Renal cortical epithelial cell (primary cell): ENCODE measurements at places on chromosomes 1 and 21. TPM values are rescaled to one million over a fixed set of nuclear protein-coding genes. Genes with fewer than 3 reads are reported as not detected.

NGF gene
- 4.9 TPM in 1 of 2 replicates, not detected in the other for total RNA-seq

OLIG2 gene
- not detected in 2 replicates for total RNA-seq

KMO gene
- total RNA-seq = 2.8 and 11.3 TPM in 2 replicates

OR2L2 gene
- total RNA-seq = not detected in 2 replicates

CHIT1 gene
- under 0.01 TPM in 1 of 2 replicates, not detected in the other for total RNA-seq

IL19 gene
- total RNA-seq = not detected in 2 replicates

NSUN4 gene
- total RNA-seq = 21.7 and 27.4 TPM in 2 replicates

CFHR1 gene
- total RNA-seq = not detected in 2 replicates

INKA2 gene
- total RNA-seq = 1.0 and 4.7 TPM in 2 replicates

PRR9 gene
- total RNA-seq = not detected in 2 replicates

RIIAD1 gene
- total RNA-seq = not detected in 2 replicates

CLCNKB gene
- total RNA-seq = 0.35 and 0.60 TPM in 2 replicates

EEIG2 gene
- total RNA-seq = 4.0 and 6.2 TPM in 2 replicates

NUDT4B gene
- total RNA-seq = 7.6 and 11.6 TPM in 2 replicates

RBP7 gene
- total RNA-seq = 0.25 and 9.7 TPM in 2 replicates

S100A16 gene
- total RNA-seq = 406 and 1,037 TPM in 2 replicates

PPIAL4G gene
- total RNA-seq = not detected in 2 replicates

AKT3 gene
- 32.3 and 53.2 TPM in 2 replicates for total RNA-seq

KCNN3 gene
- total RNA-seq = under 0.01 TPM in 1 of 2 replicates, not detected in the other

AMIGO1 gene
- total RNA-seq = 1.2 and 4.1 TPM in 2 replicates

FNBP1L gene
- 61.0 and 122 TPM in 2 replicates for total RNA-seq

MROH7 gene
- total RNA-seq = not detected in 2 replicates

ASTN1 gene
- total RNA-seq = under 0.01 and 0.05 TPM in 2 replicates

OR2M3 gene
- not detected in 2 replicates for total RNA-seq

S1PR1 gene
- 6.8 and 8.2 TPM in 2 replicates for total RNA-seq

CCDC17 gene
- total RNA-seq = 0.52 and 1.1 TPM in 2 replicates

RSPH1 gene
- total RNA-seq = 1.0 and 3.6 TPM in 2 replicates

GBP5 gene
- total RNA-seq = 0.05 and 0.17 TPM in 2 replicates

FCRL1 gene
- not detected in 2 replicates for total RNA-seq

IL12RB2 gene
- 0.10 and 1.7 TPM in 2 replicates for total RNA-seq

LCE1C gene
- not detected in 2 replicates for total RNA-seq

TLR5 gene
- total RNA-seq = 0.17 and 9.1 TPM in 2 replicates

HS2ST1 gene
- 14.6 and 27.7 TPM in 2 replicates for total RNA-seq

GOLPH3L gene
- 13.4 and 28.2 TPM in 2 replicates for total RNA-seq

FAM177B gene
- total RNA-seq = not detected in 2 replicates

C4BPA gene
- 0.05 TPM in 1 of 2 replicates, not detected in the other for total RNA-seq

ELAVL4 gene
- total RNA-seq = not detected in 2 replicates

RGL1 gene
- total RNA-seq = 3.1 and 5.9 TPM in 2 replicates

AGBL4 gene
- total RNA-seq = 0.45 TPM in 1 of 2 replicates, not detected in the other

RGS21 gene
- total RNA-seq = not detected in 2 replicates

RGS1 gene
- total RNA-seq = not detected in 2 replicates

HSD3B2 gene
- not detected in 2 replicates for total RNA-seq

NPHS2 gene
- total RNA-seq = not detected in 2 replicates

USH2A gene
- 0.05 TPM in 1 of 2 replicates, not detected in the other for total RNA-seq

YARS1 gene
- 94.7 and 105 TPM in 2 replicates for total RNA-seq

METTL13 gene
- 31.1 and 44.2 TPM in 2 replicates for total RNA-seq

CADM3 gene
- under 0.01 and 0.85 TPM in 2 replicates for total RNA-seq

TCHH gene
- total RNA-seq = 0.10 TPM in 1 of 2 replicates, not detected in the other

IL24 gene
- not detected in 2 replicates for total RNA-seq

PDZK1 gene
- 34.4 and 229 TPM in 2 replicates for total RNA-seq

PIGC gene
- 23.6 and 31.7 TPM in 2 replicates for total RNA-seq

TMCO1 gene
- 104 and 117 TPM in 2 replicates for total RNA-seq
